ENCODE measurements at places on chromosomes 3 and 15.

DNA sequence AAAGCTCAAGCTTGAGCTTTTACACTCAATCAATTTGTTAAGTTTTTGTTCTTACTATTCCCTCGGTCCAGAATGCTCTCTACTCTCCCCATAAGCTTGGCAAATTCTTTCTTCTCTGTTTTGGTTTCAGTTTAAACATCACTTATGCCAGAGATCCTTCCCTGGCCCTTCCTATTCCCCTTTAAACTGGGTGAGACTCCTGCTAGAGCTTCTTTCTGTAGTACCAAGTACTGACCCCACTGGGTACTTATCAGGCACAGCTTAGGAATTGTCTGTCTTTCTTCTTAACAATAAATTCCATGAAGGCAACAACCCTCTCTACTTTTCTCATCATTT is 76.7 kb upstream of the PHLDB2 start:
- no peak for DNase-seq

GRCh38 chr3:153331676-153332075 is 169.7 kb downstream of the RAP2B start:
- DNase-seq, result no peak

GRCh38 chr15:63276342-63277037 is 915 bp upstream of the APH1B start:
- DNase-seq, result no peak

DNA sequence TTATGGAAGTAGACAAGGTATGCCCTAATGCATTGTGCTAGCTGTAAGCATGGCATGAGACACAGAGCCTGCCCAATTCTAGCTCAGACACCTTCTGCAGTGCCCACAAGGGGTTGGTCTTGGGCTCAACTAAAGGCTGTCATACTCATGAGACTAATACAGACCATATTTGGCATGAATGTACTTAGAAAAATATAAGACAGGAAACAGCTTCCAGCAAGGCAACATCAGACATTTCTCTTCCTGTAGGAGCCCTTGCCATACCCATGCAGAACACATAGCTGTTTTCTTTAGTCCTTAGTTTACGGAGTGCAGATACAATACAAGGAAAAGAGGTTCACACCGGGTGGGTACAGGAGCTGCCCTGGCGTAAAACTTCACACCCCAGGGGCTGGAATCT is 30.5 kb upstream of the NR1I2 start:
- no peak for DNase-seq

DNA sequence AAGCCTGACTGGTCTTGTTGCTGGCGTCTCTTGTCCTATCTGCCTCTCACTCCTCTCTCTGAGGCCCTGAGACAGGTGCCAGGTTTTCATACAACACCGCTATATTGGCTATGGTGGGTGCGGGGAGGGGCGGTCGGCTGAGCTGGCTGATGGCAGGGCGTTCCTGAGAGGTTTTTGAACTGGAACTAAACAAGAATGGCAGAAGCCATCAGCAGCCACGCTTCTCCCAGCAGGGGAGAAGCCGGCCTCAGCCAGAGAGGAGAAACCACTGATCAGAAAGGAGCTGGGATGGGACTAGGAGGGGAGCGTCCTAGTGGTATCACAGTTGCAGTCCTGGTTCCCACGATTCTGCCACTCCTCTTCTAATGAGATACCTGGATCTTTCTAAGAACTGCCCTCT is 89.9 kb upstream of the PRR23E start:
- DNase-seq, result no peak

- DNase-seq, result no peak
These were observed 26.2 kb downstream of the TRAK1 start for GRCh38 chr3:42117175-42118008.

- DNase-seq, result no peak
These were observed 1090.0 kb downstream of the OTOL1 start for GRCh38 chr3:162586591-162586990.

GRCh38 chr3:192514081-192514753 is 213.1 kb downstream of the FGF12 start:
- no peak for DNase-seq

GRCh38 chr3:136193278-136194054 is 2.7 kb downstream of the MSL2 start:
- no peak for DNase-seq

- DNase-seq, result no peak
These were observed 784.6 kb upstream of the ALCAM start for GRCh38 chr3:104582092-104582491.

DNA sequence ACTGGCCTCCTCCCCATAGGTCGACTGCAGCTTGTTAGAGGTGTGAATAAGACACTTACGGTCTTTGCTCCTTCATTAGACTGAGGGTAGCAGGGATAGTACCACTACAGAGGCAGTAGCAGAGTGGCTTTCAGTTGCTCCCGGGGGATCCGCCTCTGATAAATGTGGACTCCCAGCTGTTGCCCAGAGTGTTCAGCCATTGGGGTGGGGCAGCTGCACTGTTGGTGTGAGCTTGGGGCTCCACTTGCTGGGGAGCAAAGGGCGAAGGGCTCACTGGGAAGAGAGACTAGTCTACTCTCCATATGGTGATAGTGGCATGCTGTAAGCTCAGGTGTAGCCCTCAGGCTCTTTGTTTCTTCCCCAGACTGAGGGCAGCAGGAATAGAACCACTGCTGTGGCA is 239.1 kb downstream of the LRRN1 start:
- no peak for DNase-seq

- DNase-seq, result no peak
These were observed 286.9 kb downstream of the XXYLT1 start for GRCh38 chr3:194984066-194984465.

DNA sequence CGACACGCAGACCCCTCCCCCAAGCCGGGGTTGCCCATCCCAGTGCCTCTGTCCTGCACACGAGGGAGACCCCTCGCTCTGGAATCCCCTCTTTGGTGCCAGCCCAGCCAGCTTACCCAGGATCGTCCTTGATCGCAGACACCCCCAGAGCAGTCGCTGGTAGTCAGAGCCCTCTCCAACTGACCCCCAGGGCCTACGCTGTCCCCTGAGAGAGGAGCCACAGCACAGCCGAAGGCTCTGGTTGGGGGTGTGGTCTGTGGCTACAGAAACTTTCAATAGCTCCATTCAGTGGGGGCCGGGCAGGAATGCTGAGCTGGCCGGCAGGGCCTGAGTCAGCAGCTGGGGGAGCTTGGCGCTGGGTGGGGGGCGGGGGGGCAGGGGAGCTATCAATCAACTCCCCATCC is at the start of gene LCTL:
TSS of gene LCTL (minus strand) at position 258 of the 404 bp plus-strand sequence. CDS start 633 bp downstream, outside the sequence.
- DNase-seq, result no peak

- DNase-seq, result no peak
These were observed 24.2 kb downstream of the PFKFB4 start for GRCh38 chr3:48532271-48532976.

- DNase-seq, result no peak
These were observed 724.4 kb upstream of the ROBO1 start for GRCh38 chr3:80492162-80492561.

- no peak for DNase-seq
These were observed 17.7 kb upstream of the SNX22 start for GRCh38 chr15:64133623-64134344.

DNA sequence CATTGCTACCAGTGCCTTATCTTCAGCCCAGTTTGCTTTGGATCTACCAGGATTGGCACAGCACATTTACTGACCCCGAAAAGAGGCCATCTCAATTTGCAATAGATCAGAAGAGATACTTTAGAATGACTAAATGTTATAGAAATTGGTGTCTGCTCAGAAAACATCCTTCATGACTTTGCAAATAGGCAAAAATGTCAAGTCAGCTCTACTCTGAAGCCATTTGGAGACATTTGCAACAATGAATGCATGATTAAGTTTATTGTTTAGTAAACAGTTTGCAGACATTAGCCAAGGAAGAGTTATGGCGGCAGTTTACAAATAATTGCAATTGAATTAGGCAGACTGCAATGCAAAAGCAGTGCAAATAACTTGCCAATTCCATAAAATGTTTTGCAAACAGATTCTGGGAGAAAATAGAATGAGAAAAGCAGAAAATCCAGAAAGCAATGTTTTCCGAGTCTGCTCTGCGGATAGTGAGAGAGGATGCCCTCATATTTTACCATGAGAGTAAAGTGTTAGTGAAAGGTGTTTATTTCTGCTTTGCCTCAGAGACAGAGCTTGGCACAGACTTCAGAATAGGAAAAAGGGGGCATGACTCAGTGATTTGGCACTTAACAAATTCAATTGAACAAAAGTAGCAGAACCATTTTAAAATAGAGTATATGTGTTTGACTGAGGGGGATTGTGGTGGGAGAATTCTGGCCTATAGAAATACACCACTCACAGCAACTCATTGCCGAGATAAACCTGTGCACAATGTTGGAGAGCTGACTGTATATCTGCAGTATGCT is 334.9 kb upstream of the NR2F2 start:
- DNase-seq, result no peak

GRCh38 chr3:14687360-14687759 is 12.4 kb downstream of the C3orf20 start:
- no peak for DNase-seq

DNA sequence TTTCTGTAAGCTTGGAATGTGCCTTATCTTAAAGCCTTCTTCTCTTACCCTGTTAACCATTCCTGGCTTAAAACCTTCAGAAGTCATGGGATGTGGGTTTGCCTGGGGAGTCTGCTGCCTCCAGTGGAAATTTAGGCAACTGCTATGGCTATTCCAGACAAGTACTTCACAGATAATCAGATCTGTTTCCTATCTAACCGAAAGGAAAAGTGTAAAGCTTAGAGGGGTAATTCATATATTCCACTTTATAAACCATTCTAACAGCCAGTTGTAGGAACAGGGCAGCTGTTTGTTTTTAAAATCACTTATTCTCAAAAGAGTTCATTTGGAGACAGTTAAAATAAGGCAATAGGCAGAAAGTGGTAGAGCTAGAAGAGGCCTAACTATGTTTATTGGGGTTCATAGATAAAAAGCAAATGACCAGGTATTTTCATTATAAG is 219.9 kb downstream of the TCF12 start:
- DNase-seq, result no peak

DNA sequence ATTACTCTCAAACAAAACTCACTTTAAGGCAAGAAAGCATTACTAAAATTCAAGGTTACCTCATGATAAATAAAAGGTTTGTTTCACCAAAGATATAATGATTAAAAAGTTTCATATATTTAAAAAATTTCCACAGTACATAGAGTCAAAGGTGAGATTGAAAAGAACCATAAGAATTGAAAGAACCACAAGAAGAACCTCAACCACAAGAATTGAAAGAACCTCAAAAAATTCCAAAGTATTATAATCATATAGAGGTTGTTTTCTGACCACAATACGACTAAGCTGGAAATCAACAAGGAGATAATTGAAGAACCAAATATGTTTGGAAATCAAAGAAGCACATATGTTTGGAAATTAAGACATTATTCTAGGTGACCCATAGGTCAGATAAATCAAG is 52.7 kb downstream of the SLC25A36 start:
- DNase-seq, result no peak

GRCh38 chr15:69414701-69415167 is 585 bp downstream of the KIF23 start:
- DNase-seq, result no peak

- no peak for DNase-seq
These were observed 51.1 kb downstream of the SYNM start for GRCh38 chr15:99155961-99156443.

- DNase-seq, result no peak
These were observed 26.0 kb upstream of the SEC62 start for GRCh38 chr3:169940470-169941181.

DNA sequence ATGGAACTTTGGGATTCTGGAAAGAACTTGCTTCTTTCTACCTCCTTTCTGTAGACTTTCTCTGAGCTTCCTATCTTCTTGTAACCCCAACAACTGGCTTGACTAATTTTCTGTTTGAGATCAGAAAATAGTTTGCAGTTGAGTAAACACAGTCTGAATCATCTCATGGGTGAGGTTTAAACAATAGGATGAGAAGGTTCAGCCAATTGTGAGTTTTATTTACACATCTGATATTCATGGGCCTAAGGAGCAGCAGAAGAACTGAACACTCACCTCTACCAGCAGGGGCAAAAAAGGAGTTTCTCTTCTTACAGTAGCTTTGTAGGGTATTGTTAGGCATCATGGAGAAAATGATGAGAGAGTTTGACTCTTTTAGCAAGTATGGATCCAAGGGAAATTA is 54.2 kb downstream of the DTWD1 start:
- no peak for DNase-seq

DNA sequence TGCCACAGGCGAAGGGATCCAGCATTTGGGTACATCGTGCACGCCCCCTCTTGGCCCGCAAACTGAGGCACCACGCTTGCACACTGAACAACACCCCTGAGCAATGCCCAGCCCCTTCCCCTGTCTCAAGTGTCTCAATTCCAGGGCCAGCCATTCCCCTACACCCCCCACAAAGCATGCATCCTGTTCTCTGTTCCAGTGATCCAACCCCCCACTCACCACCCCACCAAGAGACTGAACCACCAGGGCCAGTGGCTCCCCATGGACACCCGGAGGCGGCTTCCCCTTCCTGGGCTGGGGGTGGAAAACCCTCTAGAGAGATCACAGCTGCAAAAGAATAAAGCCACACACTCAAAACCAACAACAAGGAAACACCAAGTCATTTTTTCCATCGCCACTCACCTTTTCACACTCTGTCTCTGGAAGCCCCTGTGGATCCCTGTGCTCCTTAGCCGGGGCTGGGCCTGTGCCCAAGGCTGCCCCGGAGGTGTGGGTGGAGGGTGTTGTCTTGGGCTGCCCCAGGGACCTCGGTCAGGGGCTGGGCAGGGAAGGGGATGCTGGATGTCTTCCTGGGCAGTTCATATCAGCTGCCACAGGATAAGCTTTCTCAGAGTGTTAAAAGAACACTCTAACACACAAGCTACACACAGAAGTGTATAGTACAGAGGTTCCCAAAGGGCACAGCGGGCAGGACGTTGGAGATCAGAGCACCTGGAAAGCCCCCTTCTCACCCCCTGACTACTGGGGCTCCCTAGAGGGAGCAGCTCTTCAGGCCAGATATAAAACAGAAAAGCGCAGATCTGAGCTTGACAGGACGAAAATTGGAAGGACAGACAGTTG is 92.5 kb downstream of the CHSY1 start:
- DNase-seq, result no peak

- no peak for DNase-seq
These were observed 23.1 kb downstream of the PLXNB1 start for GRCh38 chr3:48406443-48407431.

DNA sequence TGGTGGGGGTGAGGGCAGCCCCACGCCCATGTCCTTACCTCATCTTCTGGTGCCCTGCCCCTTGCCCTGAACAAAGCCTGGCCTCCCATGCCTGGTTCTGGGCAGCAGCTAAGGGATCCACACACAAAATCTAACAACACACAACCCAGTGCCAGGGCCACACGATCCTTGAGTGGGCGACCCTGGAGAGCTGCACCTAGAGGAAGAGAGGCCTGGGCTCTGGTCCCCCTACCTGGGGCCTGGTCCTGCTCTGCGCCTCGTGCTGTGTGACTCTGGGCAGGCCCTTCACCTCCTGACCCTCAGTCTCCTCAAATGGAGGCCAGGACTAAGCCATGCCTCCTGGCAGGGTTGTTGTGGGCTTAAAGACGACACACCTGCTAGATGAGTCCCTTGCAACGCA is 20.0 kb upstream of the C3orf22 start:
- DNase-seq, result no peak

DNA sequence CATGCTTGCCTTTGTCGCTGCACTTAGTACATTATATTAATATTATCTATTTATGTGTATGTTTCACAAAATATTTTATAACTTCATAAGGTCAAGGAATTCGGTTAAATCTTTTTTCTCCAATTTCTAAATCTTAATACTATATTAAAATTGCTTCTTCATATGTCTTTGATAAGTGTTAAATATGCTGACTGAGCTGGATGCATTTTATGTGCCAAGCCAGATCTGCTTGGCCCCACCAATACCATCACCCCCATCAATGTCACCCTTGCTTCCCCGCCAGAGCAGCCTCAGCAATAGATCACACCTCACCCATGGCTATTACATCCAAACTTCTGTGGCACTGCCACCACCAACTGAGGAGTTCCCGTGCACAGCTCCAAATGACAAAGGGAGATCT is 164.1 kb upstream of the STRIT1 start:
- DNase-seq, result no peak
